ENCODE measurements at places on chromosomes 16 and 17.

GRCh38 chr17:58156839-58157803 is 8.9 kb downstream of the OR4D1 start:
- DNase-seq, result peak; percentile 85

- no peak for DNase-seq
These were observed 10.3 kb downstream of the CDRT4 start for GRCh38 chr17:15456972-15457722.

DNA sequence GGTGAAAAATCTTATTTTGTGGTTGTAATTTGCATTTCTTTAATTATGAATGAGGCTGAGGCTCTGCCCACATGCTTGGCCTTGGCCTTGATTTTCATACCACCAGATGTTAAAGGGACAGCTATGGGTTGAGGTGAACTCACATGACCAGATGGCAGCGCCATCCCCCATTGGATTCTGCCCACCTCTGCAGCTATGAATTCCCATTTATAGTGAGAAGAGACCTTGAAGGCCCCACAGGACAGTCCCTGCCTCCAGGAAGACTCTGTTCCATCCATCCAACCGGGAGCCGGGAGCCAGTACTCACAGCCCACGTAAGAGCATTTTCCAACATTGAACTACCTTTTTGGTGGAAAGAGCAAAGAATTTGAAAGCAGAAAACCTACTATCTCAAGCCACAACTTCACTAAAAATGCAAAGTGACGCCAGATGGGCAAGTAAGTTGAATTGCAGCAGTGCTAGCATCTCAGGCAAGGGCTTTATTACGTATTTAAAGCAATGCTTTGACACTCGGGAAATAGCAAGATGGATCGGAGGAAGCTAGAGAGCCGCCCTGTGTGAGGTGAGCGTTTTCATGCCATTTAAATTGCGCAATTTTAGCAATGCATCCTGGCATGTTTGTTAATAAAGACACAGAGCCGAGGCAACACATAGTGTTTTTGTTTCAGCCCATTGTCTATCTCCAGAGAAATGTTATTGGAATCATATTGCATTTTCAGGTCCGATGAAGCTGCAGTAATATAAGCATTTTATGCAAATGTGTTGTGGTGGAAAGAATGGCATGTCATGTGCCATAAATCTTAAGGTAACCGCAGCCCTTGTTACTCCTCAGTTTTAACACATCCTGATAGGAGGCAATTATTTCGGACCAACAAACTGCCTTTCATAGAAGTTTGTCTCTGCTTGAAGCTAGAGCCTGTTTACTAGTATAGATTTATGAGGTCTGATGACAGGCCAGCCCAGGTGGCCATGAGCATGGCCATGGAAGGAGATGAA is 273.4 kb upstream of the TNRC6C start:
- no peak for DNase-seq

DNA sequence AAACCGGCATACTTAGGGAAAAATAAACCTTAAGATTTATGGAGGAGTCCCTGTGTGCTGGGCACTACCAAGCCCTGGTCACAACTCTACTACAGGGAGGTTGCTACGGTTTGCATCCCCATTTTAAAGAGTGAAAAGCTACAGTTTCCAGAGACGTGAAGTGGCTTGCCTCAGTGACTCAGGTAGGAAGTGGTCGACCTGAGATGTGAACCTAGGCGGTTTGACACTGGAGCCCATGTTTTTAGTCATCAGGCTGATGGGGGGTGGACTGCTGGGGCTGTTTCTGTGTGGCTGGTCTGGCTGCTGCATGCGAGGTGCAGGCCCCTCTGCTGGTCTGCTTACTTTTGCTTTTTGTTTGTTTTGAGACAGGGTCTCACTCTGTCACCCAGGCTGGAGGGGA is 6.6 kb downstream of the COX6A2 start:
- no peak for DNase-seq

DNA sequence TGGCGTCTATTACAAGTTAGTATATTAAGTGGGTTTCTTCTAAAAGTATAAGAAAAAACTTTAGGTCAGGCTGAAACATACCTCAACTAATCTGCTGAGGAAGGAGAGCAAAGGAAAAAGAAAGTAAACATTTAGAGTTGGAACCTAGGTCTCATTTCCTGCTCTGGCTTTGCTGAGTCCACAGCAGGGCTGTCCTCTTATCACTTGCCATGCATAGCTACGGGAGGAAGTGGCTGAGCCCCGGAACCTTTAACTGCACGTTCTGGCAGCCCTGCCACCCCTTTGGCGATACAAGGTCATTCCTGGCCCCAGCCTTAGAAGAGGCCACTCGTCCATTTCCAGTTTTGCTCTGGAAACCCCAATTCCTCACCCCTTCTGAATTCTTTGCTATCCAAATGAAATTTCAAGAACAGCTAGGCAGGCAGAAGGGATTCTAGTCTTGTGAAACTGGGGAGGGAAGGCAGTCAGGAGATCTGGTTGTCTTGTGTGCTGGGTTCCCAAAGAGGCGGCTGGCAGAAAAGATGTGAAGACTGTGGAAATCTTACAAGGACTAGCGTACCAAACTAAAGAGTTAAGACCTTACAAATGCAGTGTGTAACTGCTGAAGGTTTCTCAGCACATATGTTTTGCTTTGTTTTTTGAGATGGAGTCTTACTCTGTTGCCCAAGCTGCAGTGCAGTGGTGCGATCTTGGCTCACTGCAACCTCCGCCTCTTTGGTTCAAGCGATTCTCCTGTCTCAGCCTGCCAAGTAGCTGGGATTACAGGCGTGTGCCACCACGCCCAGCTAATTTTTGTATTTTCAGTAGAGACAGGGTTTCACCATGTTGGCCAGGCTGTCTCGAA is 19.1 kb downstream of the WIPI1 start:
- no peak for DNase-seq

- no peak for DNase-seq
These were observed 346.6 kb downstream of the SNX29 start for GRCh38 chr16:12323007-12323758.

GRCh38 chr16:1960665-1961630 is 1.6 kb downstream of the NDUFB10 start:
- DNase-seq, result no peak

DNA sequence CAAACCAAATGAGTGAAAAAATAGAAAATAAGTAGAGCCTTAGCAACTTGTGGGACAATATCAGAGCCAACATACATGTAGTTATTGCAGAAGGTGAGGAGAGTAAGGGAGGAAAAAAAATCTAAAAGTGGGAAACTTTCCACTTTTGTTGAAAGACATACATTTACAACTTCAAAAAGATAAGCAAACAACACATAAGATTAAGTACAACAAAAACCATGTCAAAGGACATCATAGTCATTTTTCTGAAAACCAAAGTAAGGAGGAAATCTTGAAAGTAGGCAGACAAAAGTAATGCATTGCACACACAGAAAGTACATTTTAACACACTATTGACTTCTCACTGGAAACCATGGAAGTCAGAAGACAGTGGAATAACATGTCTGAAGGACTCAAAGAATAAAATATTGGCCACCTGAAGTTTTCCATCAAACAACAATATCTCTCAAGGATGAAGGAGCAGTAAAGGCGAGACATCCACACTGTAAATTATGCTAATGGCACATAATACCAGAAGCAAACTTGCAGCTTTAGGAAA is 291.9 kb downstream of the BCAS3 start:
- DNase-seq, result no peak

DNA sequence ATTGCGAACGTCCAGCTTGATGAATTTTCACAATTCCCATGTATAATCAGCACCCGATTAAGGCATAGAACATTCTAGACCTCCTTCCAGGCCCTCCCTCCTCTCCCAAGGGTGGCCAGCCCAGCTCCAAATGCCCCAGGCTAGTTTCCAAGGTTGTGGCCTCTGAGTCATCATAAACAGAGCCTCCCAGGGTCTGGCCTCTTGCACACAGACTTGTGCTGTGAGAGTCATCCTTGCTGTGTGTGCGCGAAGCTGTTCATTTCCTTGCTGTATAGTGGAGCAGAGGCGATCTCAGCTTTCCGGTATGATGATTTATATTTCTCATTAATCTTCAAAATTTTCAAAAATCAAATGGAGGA is 20.5 kb upstream of the JPH3 start:
- DNase-seq, result no peak

DNA sequence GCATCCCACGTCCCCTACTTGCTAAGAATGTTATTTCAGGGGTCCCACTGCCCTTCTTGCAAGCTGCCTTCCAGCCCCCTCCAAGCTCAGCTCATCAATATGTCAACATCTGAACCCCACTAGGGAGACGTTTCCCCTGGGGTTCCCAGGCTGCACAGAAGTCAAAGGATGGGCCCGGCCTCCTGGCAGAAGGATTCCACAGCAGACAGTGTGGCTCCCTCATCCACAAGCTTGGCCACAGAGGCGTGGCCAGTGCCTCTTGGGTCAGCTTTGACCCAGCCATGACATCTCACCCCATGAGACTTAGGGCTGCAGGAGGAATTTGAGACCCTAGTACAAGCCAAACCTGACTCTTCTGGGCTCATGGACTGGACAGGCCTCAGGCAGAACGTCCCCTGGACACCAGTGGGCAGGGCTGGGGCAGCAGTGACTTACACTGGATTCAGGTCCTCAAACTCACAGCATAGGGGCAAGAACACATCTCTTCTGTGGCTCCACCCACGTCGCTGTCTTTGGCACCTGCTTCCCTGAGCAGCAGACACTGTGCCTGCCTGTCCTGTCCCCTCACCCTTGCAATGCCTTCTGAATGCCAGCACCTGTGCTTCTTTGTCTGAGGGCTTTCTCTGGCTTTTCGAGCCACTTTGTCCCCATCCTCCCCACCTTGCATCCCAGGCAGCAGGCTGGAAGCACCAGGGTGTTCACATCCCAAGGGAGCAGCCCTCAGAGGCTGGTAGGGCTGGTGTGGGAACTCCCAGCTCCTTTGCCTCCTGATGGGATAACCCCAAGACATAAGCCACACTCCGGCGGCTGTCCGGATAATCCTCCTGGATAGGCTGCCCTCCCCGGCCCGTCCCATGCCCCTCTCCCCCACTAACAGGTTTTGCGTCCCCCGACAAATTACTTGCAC is 56.0 kb upstream of the ENPP7 start:
- no peak for DNase-seq

DNA sequence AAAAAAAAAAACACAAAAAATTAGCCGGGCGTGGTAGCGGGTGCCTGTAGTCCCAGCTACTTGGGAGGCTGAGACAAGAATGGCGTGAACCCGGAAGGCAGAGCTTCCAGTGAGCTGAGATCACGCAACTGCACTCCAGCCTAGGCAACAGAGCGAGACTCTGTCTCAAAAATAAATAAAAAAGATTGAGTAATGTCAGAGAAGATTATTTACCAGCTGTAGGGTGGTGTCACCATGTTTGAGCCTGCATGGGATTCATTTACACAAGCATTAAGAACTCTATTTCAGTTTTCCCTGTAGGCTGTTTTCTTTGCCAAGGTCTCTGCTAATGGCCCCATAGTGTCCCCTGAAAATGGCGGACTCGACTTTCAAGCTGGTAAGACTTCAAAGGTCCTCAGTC is 575.0 kb downstream of the CDH13 start:
- no peak for DNase-seq

DNA sequence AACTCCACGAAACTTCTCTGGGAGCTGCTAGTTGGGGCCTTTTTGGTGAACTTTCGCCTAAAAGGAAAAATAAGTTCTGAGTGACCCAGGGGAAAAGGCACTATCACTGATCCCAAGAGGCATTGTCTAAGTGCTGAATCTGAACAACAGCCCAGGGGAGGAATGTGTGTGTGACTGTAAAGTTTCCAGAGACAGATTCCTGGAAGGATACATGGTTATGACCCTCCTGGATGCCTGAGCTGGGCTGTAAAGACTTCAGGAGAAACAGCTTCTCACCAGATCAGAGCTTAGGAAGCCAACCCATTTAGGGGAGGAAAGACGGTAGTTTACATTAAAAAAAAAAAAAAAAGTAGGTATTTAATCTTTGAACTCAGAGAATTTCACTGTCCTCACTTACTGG is 20.2 kb downstream of the HIGD1B start:
- DNase-seq, result no peak

DNA sequence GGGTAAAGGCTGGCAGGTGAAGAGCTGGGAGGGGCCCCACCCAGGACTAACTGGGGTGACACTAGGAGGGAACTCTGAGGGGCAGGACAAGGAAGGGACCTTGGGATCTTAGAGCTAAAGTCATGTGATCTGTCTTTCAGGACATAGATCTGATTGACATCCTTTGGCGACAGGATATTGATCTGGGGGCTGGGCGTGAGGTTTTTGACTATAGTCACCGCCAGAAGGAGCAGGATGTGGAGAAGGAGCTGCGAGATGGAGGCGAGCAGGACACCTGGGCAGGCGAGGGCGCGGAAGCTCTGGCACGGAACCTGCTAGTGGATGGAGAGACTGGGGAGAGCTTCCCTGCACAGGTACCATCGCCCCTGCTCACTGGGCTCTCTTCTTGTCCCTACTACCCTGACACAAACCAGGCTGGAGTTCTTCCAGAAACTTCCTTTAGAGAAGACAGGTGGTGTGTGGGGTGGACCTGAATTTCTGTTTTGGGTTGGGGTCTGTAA is 8.1 kb downstream of the NFE2L1 start:
- DNase-seq, result no peak

- DNase-seq, result no peak
These were observed 162.0 kb upstream of the ZKSCAN2 start for GRCh38 chr16:25419681-25420080.

- DNase-seq, result no peak
These were observed 67.3 kb upstream of the PLCG2 start for GRCh38 chr16:81711657-81712319.

DNA sequence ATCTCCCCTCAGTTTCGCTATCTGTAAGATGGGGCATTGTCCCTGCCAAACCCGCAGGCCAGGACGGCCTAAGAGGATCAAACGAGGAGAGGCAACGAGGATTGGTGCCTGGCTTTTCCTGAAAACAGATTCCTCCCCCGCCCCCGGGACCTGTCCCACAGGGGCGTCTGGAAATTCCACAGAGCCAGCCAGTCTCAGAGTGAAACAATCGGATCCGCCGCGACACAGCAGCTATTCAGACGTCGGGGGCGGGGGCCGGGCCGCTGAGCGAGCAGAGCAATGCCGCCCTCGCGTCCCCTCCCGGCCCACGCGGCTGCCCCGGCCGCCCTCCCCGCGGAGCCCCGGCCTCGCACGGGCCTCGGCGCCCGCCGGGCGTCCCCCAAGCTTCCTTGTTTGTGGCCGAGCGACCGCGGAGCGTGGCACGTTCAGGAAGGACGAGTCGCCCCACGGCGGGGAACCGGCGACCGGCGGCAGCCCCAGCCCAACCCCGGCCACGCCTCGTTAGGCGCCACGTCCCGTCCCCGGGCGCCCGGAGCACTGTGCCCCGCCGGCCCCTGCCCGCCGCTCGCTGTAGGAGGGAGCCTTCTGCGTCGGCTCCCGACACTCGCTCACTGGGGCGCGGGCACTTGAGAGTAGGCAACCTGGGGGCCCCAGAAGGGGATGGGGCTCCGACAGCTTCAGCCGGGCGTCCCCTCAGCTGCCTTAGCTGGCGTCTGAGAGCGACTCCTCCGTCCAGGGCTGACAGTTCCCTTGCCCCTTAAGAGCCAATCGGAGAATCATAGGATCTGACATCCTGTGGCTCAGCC is 29.6 kb upstream of the PHOSPHO1 start:
- peak; percentile 84 for DNase-seq
